ENCODE measurements at places on chromosomes 16 and 17.

DNA sequence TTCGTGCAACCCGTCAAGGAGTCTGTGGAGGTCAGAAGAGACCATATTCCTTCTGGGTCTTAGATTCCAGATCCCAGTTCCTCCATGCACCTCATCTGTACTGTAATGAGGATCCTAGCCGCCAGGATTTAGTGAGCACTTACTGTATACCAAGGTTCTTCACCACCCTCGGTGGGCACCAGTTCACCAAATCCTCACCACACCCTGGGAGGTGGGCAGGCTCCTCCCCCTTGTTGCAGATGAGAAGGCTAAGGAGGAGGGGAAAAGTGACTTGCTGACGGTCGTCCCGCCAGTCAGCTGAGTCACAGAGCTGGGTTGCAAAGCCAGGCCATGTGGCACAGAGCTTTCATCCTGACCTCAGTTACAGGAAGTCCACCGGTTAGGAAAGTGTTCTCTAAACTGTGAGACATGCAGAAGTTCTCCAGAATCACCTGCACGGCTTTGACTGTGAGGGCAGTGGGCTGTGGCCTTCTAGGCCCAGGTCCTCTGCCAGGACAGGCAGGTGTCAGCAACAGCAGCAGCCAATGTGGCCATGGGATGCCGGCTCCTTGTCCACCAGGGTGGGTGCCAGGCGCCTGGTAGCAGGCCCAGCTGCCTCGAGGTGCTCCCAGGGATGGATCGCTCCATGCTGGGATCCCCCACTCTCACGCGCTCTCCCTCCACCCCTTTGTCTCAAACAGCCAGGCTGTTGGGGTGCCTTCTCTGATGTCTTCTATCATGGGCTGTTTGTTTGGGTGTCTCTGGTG lies 240.3 kb upstream of the GSE1 start:
- no peak for DNase-seq

DNA sequence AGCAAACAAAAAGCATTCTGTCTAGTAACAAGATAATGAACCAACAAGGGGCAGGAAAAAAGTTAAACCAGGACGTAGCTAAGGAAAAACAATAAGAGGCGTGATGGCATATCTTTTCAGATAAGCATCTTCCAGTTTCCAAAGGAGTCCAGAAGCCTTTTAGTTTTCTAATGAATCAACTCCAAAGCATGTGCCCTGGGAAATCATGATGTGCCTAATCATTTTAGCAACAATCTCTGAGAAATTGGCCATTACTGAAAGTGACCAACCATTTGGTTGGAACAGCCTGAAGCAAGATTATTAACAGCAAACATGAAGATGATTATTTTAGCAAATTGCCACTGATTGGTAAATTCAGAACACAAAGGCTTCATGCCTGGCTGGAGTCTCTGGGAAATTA lies 440.9 kb upstream of the MAF start:
- no peak for DNase-seq

DNA sequence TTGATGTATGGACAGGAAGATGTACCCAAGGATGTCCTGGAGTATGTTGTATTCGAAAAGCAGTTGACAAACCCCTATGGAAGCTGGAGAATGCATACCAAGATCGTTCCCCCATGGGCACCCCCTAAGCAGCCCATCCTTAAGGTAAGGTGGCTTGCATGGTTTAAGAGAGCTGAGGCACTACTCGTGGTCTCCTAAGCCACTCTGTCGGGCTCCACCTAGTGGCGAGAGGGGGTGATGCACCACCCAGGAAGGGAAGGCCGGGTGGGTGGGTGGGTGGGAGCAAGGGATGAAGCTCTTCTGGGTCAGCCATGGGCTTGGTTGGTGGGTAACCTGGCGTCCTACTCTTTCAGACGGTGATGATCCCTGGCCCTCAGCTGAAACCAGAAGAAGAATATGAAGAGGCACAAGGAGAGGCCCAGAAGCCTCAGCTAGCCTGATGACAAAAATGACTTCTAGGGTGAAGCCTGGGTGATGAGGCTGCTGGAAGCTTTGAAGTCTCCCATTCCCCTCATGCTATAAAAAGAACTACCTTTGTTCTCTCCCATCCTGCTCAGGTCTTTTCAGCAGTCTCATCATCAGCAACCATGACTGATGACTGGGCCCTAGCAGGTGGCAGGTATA lies 21.5 kb downstream of the GPR179 start:
- DNase-seq = no peak

DNA sequence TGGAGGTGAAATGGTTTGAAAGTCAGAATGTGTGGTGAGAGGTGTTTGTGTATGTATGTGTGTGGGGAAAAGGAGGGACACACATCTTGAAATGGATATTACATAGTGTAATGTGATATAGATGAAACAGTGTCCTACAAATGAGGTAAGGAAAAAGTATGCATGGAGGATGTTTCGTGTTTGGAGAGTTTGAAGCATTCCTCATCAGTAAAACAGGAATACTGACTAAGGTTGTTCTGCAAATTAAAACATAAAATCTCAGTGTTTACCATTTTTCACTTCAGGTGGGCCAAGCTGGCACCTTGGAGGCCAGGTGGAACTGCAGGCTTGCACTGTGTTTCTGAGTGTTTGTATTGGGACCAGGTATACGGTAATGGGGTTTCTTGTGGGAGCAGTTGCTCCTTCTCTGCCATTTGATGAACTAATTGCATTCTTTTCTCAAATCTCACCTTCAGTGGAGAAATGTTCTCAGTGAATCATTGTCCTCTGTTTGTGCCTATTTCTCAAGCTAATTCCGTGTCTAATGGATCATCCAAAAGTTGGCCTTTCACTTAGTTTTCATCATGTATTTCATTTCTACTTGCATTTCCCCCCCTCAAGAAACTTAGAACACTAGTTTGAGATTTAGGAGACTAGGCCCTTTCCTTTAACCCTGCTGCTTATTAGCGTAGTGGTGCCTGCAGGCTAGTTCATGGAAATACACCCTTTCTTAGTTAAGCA lies 8.2 kb upstream of the TBKBP1 start:
- no peak for DNase-seq

DNA sequence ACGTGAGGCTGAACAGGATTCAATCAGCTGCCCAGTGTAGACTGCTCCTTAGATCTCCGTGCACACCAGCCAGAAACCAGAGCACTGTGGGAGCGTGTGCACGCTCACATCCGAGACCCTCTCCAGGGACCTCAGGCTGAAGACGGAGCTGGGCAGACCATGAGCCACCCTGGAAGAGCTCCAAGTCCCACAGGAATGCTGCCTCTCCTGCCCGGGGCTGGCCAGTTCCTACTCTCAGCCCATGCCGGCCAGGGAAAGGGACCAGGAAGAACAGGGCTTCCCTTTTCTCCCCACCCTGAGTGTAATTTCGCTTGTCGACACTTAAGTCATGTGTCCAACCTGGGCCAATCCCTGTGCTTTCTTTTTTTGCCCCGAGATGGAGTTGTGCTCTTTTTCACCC lies 6.9 kb downstream of the ALYREF start:
- DNase-seq = no peak

- no peak for DNase-seq
Observed at GRCh38 chr17:71725811-71726210, 395.0 kb upstream of the SOX9 start.

- DNase-seq = no peak
Observed at GRCh38 chr17:69749911-69750310, 325.1 kb upstream of the KCNJ16 start.

GRCh38 chr16:30895627-30896260 lies 670 bp upstream of the CTF1 start:
- no peak for DNase-seq

Data from T1000 (cell line).